Activated CD4-positive, alpha-beta T cell treated with anti-CD3 and anti-CD28 coated beads, Interleukin-2, Interleukin-6, amounts not matched to agents 100 ng/mL and 50 ng/mL, durations not matched to agents 16 hours and 8 hours (primary cell): ENCODE measurements at places on chromosomes 13 and 19.
A peak's percentile ranks its signal among the peaks of the same experiment; 100 is the strongest.

GRCh38 chr13:78102121-78102677 is 183.6 kb upstream of the EDNRB start:
- DNase-seq, result no peak

DNA sequence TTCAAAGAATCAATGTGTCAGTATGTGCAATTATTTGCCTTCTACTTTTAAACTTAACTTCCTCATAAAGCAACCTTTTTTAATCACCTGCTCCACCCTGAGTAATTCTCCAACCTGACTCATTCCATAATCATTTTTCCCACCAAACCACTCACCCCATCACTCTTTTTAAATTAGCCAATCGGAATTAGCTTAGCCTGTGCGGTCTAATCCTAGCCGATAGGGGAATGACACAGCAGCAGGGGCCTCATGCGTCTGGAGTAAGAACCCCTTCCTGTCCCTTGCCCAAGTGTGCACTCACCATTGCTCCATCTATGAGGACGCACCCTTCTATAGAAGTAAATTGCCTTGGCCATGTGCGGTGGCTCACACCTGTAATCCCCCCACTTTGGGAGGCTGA is 27.4 kb upstream of the ZNF83 start:
- DNase-seq, result no peak

DNA sequence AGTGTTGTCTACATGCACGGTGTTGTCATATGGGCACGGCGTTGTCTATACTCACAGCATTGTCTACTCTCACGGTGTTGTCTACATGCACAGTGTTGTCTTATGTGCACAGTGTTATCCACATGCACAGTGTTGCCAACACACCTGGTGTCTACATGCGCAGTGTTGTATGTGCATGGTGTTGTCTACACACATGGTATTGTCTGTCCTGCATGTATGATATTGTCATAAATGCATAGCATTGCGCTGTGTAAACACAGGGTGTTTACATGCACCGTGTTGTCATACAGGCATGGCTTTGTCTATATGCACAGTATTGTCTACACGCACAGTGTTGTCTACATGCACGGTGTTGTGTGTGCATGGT is 6.8 kb downstream of the ADPRHL1 start:
- no peak for DNase-seq

DNA sequence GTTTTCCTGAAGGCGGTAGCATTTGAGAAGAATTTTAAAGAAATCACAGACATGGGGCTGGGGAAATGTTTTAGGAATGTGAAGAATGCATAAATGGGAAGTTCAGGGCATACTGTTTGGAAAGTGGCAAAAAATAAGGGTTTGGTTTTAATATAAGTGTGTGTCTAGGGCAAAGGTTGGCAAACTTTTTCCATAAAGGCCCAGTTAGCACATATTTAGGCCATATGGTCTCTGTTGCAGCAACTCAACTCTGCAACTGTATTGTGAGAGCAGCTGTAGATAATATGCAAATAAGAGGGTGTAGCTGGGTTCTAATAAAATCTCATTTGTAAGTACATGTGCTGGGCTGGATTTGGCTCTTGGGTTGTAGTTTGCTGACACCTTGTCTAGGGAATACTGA is 521.9 kb downstream of the DIAPH3 start:
- no peak for DNase-seq

DNA sequence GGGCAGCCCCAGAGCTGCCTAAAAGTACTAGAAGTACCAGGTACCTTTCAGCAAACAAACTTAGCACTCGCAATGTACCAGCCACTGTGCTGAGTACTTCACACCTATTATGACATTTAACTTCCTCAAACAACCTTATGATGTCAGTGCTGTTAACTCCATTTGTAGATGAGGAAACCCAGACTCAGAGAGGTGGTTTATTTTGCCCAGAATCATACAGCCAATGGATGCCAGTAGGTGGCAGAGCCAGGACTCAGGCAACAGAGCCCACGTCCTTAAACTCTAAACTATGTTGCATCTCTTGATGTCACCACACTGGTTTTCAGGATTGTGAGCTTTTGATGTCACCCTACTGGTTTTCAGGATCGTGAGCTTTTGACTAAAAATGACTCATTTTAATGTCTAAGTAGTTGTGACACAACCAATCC is 78.9 kb downstream of the FLT1 start:
- DNase-seq, result peak; percentile 2

- no peak for DNase-seq
Observed at GRCh38 chr13:98488736-98489135, 88.2 kb downstream of the STK24 start.

DNA sequence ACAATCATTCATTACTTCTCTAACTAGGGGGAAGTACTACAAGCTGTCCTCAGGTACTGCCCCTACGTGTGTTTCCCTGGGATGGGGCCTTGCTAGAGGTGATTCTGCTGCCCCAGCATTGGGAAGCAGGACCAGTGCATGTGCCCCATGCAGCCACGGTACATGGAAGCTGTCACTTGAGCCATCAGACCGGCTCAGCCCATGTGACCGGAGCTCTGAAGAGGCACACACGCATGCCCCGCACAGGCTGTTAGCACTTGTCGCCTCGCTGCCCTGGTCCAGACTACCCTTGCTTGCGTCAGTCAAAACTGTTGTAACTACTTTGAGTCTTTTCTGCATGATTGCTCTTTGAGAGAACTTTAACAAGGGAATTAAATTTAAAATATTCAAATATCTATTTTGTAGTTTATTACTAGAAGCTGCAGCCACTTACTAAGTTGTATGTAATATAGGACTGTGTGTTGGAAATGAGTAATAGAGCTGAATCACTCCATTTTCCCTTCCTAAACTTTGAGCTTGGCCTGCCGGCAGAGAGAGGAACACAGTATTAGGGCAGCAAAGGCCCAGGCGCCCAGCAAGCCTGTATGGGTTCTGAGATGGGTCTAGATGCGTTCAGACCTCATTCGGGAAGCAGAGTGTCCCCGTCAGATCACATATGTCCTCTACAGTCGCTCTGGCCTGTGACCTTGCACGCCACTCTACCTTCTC is 42.2 kb downstream of the DHRS12 start:
- DNase-seq, result no peak

- DNase-seq, result no peak
Observed at GRCh38 chr13:26433776-26434175, 123.7 kb upstream of the WASF3 start.

- DNase-seq, result no peak
Observed at GRCh38 chr19:49059053-49059452, 1.5 kb upstream of the CGB7 start.

DNA sequence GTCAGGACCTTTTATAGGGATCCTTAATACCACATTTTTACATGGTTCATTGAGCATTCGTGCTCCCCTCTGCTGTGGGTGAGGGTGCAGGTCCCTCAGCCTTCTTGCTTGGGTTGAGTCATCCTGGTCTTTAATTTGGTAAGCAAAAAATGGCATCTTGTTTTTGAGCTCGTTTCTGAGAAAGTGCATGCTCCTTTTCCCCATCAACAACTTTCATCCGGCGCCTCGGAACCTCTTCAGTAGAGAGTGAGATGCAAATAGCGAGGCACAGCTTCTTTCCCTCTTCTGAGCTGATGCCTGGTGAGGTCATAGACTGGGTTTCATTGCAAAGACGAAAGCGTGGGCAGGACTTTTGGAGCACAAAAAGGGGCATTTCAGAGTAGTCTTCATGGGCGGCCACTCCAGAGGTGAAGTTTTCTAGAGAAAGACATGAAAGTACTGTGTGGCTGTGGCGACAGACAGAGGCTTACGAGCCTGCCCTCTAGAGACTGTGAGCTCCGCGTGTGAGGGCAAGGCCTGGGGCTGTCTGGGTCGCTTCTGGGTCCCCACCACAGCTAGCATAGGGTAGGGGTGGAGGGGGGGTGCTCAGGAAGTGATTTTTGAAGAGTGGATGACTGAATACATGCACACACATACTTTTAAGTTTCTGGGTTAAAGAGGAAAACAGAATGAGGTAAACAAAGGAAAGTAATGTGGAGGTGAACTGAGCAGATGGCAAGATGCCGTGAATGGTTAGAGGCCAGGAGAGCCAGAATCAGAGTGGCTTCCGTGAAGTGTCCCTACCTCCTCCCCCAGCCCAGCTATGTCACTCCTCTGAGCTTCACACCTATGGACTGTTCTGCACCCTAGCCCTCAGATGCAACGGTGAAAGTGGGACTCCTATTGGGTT is 44.3 kb downstream of the BBC3 start:
- peak; percentile 87 for DNase-seq

DNA sequence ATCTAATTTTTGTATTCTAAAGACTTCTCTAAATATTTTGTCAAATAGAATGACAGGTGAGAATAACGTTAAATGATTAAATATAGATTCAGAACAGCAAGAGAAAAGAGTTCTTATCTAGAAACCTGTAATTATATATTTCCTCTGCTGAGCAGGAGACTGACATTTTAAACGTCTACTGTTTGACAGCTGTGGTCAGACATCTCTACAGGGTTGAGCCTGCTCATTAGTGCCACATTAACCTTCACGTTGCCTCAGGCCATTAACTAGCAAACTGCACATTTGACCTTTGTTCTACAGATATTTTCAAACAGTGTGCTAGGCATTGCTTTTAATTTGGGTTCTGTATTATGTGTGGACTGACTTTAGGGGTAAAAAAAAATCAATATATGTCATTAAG is 347.5 kb downstream of the GPC5 start:
- DNase-seq, result no peak

- DNase-seq, result no peak
Observed at GRCh38 chr13:29196409-29197074, 376.4 kb downstream of the MTUS2 start.

- DNase-seq, result peak; percentile 85
Observed at GRCh38 chr19:6947745-6948144, 60.4 kb downstream of the ADGRE1 start.

DNA sequence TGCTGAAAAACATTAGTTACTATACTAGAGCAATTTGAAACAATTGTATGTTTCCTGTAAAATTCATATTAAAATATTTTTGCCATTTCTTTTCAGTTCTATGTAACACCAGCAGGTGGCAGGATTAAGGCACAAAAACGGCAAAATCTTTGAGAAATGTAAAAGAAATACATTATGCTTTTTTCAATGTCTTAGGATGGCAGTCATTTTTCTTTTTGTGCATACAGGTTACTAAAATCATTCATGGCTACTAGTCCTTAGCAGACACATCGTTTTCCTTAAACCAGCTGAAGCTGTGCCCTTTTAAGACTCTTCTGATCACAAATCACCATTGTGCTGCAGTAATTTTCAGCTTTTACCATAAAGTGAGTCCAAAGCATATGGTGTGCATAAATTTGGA is 800.7 kb upstream of the SLITRK5 start:
- peak; percentile 1 for DNase-seq

DNA sequence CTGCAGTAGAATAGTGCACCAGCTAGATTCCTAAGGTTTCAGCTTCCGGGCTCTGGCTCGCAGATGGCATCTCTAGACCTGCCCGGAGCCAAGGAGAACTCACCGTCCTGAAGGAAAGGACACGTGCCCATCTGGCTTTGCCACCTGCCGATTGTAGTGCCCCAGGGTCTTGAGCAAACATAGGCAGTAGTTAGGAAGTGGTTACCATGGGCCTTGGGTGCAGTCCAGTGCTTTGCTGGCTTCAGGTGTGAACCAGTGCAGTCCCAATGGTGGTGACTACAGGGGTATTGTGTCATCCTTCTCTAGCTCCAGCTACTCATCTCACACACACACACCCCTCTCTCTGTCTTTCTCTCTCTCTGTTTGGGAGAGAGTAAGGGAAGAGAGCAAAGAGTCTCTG is 61.4 kb upstream of the TEX29 start:
- DNase-seq, result no peak

GRCh38 chr13:40672765-40673397 is 6.4 kb upstream of the FOXO1 start:
- DNase-seq, result no peak

GRCh38 chr19:5484398-5485285 is 29.4 kb downstream of the ZNRF4 start:
- DNase-seq, result no peak

DNA sequence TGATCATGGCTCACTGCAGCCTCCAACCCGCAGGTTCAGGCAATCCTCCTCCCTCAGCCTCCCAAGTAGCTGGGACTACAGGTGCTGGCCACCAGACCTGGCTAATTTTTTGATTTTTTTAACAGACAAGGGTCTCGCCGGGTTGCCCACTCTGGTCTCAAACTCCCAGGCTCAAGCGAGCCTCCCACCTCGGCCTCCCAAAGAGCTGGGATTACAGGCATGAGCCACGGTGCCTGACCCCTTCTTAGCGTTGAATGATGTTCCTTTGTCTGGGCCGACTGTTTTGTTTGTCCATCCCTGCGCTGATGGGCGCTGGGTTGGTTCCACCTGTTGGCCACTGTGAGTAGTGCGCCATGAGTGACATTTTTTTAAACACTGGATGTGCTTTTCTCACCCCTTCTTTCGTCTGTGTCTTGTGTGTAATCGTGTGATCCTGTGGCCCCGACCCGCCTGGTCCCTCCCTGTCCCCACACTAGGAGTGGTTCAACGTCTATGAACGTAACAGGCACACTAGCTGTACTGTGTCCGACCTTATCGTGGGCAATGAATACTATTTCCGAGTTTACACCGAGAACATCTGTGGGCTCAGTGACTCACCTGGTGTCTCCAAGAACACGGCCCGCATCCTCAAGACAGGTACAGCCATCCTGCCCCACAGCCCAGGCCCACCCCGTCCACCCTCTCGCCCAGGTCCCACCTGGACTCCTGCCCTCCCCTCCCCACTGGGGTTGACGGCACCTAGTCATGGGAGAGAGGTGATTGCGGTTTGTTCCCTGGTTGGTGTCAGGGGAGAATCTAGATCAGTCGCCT is 15.0 kb upstream of the EMC10 start:
- peak; percentile 81 for DNase-seq

GRCh38 chr19:48325265-48325910 is at the start of gene EMP3:
EMP3 (plus strand) TSS chr19:48325552; CDS start chr19:48326845, 1,293 bp downstream.
- peak; percentile 89 for DNase-seq

DNA sequence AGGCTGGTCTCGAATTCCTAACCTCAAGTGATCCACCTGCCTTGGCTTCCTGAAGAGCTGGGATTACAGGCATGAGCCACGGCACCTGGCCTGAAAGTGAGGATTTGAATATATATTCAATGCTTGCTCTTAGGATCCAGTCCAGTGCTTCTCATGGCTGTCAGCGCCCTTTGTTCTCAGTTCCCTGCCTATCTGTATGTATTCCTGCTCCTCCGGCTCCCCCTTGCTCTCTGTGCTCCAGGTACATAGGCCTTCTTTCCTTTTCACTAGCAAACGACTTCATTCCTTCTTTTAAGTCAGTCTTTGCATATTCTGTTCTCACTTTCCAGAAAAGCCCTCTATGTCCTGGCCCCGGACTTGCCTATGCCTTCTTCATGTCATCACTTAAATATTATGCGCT is 232.8 kb downstream of the DACH1 start:
- DNase-seq, result no peak

- no peak for DNase-seq
Observed at GRCh38 chr19:5137571-5138124, 168.7 kb downstream of the KDM4B start.

GRCh38 chr19:17172624-17173345 is 42.4 kb upstream of the USE1 start:
- DNase-seq, result no peak
